ENCODE measurements at places on chromosomes 1 and 21.
A peak's percentile ranks its signal among the peaks of the same experiment; 100 is the strongest.

- peak; percentile 58 for DNase-seq
Observed at GRCh38 chr1:93814059-93814794, 64.8 kb downstream of the DNTTIP2 start.

GRCh38 chr21:41255190-41255589 lies 61.4 kb upstream of the FAM3B start:
- DNase-seq: no peak

DNA sequence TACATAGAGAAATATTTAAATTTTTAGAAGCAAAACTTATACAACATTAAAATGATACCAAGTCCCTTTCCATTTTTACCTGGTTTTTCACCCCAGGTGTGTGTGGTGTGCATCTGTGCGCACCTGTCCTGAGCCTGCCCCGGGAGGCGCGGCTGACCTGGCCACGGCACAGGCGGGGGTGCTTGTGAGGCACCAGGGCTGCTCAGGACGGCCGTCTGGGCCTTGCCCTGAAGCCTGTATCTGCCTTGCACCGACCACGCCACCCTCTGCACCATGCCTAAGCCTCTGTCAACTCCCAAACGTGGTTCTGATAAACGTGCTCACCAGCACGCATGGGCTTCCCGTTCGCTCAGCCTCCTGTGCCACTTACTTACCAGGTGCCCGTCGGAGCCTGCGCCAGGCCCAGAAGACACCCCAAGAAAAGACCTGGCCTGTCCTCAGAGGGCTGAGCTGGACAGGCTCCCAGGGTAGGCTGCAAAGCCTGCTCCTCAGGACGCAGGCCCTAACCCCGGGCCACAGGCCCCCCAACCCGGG lies 20.9 kb downstream of the PANK4 start:
- DNase-seq: no peak

- no peak for DNase-seq
Observed at GRCh38 chr1:212035835-212036605, 472 bp downstream of the DTL start.

DNA sequence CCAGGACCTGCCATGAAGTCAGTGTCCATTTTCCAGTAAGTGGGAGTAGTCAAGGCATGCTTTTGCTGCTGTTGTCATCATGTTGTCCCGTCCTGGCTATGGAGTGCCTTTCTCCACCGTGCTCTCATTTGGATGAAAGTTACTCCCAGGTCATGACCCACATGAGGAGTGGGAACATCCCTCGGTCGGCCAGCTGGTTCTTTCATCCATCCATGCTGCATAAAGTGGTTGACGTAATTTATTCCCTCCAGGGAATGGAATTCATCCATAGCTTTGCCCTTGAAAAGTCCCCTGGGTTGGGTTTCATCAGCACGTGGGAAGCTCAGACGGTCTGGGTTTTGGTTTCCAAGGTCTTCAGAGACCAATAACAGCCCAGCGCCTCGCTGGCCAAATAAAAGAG lies 11.6 kb downstream of the PLA2G2A start:
- peak; percentile 15 for DNase-seq

DNA sequence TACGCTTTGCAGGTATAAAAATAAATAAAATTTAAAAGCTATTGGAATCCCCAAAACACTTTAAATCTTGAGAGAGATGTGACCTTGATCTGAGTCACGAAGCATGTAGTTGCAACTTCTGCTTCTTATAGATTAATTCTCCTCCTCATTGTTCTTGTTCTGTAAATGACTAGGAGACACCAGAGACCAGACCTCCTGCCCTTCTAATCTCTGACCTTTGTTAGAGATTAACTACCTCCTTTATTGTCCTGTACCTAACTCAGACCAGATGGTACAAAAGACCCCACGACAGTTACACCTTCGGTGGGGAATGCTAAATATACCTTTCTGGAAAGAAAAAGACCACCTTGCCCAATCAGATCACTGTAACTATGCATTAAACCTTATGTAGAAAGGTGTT lies 76.9 kb upstream of the NEK2 start:
- no peak for DNase-seq

DNA sequence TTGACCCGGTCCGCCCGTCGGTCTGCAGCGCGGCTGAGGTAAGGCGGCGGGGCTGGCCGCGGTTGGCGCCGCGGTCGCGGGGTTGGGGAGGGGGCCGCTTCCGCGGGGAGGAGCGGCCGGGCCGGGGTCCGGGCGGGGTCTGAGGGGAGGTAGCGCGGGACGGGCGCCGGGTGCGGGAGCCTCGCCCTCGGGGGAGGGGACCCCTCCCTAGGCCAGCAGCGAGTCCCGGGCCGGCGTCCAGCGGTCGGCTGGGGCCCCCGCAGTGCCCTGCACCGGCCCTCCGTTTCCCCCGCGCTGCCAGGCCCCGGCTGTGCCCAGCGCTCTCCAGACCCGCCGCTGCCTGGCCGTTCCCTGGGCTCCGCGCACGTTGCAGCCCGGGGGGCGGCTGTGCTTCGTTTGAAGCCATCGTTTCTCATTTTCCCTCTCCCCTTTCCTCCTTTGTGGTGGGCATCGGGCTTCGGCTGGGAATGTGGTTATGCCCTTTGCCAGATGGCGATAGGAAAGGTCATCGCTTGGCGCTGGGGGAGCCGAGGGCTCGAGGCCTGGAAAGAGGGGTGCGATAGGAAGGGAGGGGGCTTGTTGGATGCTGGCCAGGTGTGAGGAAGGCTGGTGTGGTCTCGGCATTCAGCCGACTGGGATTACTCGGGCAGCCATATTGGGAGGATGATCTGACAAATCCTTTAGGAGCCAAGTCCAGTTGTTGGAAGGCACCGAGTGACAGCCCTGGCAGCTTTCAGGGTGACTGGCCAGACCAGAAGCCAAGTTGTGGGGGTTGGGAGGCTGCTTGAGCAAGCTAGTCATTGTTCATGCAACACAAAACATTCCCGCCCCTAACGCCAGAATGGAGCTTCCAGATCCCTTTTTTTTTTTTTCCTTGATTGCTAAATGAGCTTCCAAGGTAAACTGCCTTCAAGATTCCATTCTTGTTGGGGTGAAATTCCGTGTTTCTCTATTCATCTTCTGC lies 753 bp downstream of the KIF1B start:
- DNase-seq: peak; percentile 90

DNA sequence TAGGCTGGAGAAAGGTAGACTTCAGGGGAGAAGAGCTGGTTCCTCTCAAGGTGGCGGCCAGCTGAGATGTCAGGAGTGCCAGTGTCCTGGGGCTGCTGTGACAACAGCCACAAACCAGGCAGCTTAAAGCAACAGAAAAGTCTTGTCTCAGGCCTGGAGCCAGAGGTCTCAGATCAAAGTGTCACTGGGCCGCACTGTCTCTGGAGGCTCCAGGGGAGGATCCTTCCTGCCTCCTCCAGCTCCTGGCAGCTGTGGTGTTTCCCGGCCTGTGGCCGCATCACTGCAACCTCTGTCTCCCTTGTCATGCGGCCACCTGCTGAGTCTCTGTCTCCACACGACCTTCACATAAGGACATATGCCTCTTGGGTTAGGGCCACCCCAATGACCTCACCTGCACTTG lies 24.4 kb upstream of the TSPEAR start:
- no peak for DNase-seq

GRCh38 chr1:29757866-29758780 lies 521.8 kb downstream of the PTPRU start:
- peak; percentile 10 for DNase-seq

- no peak for DNase-seq
Observed at GRCh38 chr1:200558866-200559459, 61.6 kb downstream of the KIF14 start.

DNA sequence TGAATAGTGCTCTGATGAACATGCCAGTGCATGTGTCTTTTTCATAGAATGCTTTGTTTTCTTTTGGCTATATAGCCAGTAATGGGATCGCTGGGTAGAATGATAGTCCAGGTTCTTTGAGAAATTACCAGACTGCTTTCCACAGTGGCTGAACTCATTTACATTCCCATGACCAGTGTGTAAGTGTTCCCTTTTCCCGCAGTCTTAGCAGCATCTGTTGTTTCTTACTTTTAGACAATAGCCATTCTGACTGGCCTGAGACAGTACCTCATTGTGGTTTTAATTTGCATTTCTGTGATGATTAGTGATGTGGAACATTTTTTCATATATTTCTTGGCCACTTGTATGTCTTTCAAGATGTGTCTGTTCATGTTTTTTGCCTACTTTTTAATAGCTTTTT lies 784.5 kb downstream of the USP25 start:
- no peak for DNase-seq

GRCh38 chr1:66739401-66740157 lies 12.7 kb upstream of the DYNLT5 start:
- no peak for DNase-seq

- DNase-seq: no peak
Observed at GRCh38 chr1:172070055-172070454, 228.8 kb downstream of the DNM3 start.

DNA sequence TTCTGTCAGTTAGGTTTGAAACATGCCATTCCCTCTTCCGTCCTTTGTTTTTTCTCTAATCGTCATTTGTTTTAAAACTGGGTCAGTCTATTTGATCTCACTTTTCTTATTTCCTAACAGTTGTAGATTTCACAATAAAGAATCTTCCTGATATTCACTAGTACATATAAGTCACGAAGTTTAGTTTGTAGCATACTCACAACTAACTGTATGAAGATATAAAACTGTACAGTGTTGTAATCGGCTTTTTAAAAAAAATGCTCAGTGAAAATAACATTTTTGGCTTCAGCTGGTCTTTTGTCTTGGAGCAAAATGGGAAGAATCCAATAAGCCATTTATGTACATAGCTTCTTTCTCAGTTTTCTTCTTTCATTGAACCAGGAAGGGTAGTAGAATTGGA lies 78.3 kb downstream of the NCAM2 start:
- DNase-seq: no peak

DNA sequence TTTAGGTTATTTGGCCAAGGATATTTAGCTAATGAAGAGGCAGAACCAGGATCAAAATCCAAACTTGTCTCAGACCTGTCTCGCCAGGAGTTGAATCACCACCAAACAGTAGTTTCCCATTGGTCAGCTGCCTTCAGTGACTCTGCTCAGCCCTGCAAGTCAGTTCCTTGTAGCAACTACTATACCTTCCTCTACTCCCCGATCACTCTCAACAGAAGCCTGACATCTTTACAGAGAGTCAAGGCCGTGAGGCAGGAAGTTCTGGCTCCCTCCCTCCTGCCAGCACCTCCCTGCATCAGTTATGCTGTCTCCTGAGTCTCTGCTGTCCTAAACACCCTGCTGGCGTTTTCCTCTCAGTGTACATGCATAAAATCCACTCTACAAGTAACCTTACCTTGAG lies 13.2 kb downstream of the PSMD4 start:
- DNase-seq: no peak

DNA sequence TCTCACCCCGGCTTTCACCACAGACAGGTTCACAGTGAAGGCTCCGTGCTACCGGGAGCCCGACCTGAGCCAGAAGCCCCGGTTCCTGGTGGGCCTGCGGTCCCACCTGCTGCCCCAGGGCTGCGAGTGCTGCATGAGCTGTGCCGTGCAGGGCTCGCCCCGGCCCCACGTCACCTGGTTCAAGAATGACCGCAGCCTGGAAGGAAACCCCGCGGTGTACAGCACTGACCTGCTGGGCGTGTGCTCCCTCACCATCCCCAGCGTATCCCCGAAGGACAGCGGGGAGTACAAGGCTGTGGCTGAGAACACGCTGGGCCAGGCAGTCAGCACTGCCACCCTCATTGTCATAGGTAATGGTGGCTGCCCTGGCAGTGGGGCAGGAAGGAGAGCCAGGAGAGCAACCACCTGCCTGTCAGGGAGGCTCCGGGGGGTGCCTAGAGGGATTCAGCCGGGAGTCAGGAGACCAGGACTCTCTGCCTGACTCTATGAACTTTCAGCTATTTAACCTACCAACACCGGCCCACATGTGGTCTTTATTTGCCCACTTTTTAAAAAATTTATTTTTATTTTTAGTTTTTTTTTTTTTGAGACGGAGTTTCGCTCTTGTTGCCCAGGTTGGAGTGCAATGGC lies 36.4 kb downstream of the IGFN1 start:
- DNase-seq: no peak

- DNase-seq: no peak
Observed at GRCh38 chr1:86436041-86436440, 12.1 kb downstream of the CLCA2 start.

DNA sequence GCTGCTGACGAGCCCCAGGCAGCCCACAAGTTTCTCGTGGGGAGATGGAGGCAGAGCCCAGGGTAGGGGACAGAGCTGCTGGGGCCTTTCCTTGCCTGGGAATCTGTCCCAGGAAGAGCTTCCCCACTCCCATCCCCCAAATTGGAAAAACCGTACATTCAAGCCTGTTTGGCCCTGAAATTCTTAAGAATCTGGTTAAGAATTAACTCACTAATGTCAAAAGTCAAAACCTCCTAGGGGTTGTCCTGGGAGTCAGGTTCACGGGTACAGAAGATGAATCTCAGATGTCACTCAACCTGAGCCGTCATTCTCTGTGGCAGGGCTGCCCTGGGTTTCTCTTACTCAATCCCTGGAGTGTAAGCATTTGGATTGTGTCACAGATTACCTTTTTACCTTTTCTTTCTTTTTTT lies 8.4 kb downstream of the C1orf115 start:
- DNase-seq: no peak

GRCh38 chr1:186609183-186609582 lies 71.0 kb downstream of the PTGS2 start:
- DNase-seq: no peak

- DNase-seq: no peak
Observed at GRCh38 chr21:33985117-33986050, 69.8 kb upstream of the ATP5PO start.

DNA sequence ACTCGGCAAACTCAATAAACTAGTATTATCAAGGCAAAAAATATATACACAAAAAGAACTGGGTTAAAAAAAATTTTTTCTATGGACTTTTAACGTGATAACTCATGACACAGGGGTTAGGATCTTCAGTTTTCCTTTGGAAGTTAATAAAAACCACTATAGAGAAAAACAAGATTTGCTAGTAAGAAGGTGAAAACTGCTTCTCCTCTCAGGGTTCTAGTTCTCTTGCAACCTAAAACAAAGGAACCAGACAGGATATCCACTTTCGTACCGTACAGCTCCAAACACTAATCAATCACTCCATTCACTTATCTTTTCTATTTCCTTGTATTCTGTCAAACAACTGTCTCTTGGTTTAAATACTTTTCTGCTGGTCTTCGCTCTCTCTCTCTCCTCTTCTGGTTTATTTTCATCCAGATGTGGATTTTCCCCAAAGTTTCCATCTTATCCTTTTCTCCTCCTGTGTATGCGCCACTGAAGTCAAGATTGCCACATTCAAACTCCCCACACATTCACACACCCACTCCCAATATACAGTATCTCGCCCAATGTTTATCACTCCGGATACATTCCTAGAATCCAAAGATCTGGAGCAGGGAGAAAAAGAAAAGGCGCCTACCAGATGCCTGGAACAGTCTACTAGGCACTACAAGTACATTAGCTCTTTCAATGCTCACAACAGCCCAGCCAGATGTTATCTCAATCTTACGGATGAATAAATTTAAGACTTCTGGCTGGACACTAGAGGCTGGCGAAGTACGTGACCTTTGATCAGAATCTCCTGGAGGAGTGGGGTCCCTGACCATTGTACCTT lies 775 bp upstream of the PRPF38B start:
- DNase-seq: no peak

DNA sequence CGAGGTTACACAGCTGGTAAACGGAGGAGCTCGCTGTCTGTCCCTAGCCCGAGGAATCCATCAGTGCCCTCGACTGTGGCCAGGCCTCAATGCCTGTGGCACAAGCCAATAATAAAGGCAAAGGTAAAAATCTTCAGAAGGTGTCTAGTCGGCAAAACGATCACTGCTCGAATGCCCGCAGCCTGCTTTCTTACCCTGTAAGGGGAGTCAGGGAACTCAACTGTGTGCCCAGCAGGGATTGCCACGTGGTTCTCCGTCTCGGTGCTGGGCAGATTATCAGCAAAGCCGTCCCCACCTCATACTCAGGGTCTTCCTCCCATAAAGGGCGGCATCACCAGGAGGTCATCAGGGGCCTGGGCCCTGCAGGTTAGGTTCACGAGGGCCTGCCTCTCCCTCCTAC lies 103.4 kb downstream of the PAX7 start:
- no peak for DNase-seq
